Stimulated activated CD4-positive, alpha-beta T cell treated with anti-CD3 and anti-CD28 coated beads, Interleukin-2, amount 100 ng/mL, for 24 hours (primary cell): ENCODE measurements at places on chromosomes 12 and 14.

GRCh38 chr12:49800421-49801140 lies 27.6 kb downstream of the NCKAP5L start:
- no peak for DNase-seq

- no peak for DNase-seq
These were observed 21.2 kb upstream of the NINJ2 start for GRCh38 chr12:684416-684815.

DNA sequence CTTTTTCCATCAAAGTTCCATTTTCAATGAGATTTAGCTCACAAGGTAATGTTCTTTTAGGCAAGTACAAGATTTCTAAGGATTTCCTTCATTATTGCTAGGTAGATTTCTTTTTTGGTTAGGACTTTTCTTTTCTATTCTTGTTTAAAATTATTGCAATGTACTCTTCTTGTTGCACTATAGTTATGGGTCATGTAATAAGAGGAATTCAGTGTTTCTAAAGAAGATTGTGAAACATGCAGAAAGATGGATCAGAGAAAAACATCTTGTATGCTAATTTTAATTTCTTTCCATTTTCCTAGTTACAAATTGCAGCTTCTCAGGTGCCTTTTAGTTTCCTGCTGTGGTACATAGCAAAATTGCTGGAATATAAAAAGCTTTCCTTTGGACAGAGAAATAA lies 56.1 kb downstream of the BTG1 start:
- no peak for DNase-seq

GRCh38 chr12:100539202-100539601 lies 34.3 kb upstream of the GAS2L3 start:
- peak; percentile 12 for DNase-seq

DNA sequence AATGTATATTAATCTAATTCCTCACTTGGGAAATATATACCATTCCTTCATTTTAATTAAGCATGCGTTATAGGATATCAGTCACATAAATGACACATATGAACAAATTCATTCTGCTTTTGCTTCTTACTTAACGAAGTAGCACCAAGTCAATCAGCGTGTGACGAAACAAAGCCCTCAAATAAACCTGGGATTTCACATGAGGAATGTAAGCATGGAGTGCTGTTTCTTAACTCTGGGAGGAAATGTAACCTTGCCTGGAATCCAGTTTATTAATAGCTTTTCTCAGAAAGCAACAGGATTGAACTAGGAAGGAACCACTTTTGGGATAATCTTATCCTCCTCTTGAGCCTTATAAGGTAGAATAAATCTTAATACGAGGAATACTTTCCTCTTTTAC lies 72.0 kb downstream of the NIN start:
- no peak for DNase-seq

DNA sequence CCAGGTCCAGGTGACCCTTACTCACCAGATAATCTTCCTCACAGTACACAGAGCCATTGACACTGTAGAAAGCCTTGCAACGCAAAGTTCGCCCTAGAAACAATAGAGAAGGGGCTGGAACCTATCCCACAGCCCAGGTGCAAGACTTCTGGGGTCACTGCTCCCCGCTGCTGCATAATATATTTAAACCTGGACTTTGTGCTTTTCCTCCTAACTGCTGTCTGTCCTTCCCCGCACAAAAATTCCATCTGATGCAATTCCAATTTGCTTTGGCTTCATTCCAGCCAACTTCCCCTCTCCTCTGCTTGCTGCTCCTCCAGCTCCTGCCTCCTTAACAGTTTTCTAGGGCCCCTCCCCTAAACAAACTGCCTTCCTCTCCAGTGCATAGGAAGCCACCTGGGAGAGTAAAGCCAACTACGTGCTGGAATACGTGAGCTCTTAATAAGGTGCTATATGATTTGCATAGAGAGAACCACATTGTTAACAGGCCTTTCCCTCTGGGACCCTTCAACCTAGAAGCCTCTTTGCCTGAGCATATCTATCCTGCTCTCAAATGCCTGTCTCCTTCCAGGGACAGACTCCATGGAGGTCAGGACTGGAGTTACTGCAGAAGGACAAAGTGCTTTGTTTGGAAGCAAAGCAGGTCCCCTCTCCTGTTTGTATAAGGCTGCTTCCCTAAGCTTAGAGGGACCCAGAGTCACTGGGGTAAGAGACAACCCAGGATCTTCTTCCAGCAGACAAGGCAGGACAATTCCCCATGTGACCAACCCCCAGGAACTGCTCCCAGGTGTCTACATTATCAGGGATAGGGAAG lies 5.5 kb downstream of the AJUBA start:
- no peak for DNase-seq

- DNase-seq: no peak
These were observed 1020.3 kb downstream of the LRFN5 start for GRCh38 chr14:42626986-42627385.

DNA sequence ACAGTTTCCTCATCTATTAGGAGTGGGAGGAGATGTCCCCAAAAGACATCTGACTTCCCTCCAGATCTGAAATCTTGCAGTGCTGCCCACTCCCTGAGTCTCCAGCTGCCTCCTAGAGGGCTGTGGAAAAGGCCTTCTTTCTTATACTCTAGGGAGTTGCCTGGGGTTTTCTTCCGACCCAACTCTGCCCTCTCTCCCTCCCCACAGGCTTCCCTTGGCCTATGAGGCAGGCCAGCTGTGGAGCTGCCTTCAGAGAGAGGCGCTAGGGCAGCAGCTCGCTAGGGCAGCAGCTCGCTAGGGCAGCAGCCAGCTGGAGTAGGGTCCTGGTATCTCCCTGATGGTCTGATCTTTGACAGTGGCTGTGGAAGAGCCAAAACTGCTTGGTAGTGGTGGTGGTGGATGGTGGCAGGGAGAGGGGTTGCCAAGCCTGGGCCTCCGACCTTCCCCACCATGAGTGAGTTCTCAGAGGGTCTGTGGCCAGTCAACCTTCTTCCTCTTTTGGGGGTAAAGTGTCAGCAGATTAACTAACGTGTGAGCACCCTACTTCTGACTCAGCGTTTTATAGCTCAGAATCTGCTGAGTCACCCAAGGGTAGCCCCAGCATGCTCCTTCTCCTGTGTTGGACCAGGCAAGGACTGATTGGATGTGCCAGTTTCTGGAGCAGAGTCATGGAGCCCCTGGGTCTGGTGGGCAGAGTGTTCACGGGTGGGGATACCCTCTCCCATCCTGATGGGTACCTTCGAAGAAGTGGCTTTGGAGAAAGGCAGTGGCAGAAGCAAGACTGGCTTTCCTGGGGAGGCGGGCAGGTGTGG lies 2.3 kb downstream of the SLC48A1 start:
- DNase-seq: no peak
